Esophagus muscularis mucosa (tissue), 4 donors: ENCODE measurements at places on chromosomes 13 and 19. TPM values are rescaled to one million over a fixed set of nuclear protein-coding genes. Genes with fewer than 3 reads are reported as not detected.

DNA sequence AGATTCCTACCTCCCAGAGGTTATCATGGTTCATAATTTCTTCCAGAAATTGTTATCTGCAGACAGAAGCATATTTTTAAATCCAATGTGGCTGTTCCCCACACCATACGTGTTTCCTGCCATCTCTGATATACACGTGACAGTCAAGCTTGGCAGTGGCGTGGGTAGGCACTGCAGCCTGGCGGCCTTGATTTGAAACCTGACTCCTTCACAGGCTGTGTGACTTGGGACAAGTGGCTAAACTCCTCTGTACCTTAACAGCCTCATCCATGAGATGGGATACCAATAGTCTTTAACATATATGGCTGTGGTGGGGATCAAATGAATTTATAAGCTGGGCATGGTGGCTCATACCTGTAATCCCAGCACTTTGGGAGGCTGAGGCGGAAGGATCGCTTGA is 33.2 kb downstream of the DPF1 start:
- no peak for DNase-seq

DNA sequence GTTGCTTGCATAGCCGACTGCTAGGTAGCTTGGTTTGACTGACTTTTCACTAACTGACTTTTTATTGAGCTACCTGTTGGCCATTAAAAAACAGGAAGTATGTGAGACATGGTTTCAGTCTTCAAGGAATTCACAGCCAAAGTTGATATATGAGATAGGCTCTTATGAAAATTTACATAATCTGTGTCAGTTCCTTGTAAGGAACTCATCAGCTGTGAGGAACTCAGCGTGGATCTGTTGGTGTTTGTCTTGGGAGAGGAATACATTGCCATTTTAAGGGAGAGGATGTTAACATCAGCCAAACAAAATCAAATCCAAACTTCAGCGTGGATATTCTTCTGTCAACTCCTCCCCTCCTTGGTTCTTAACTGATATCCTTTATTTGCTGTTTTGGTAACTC is 2.0 kb downstream of the RNF113B start:
- no peak for DNase-seq

GRCh38 chr13:67440236-67440975 is 210.3 kb upstream of the PCDH9 start:
- DNase-seq = no peak

- no peak for DNase-seq
Measured at GRCh38 chr19:33767898-33768413, 28.7 kb upstream of the KCTD15 start.

GRCh38 chr19:6540918-6541689 is 10.3 kb downstream of the TNFSF9 start:
- no peak for DNase-seq

GRCh38 chr19:6766357-6767080 is 716 bp downstream of the SH2D3A start:
- DNase-seq = no peak

GRCh38 chr13:50524560-50524959 is 318.9 kb downstream of the DLEU7 start:
- no peak for DNase-seq

DNA sequence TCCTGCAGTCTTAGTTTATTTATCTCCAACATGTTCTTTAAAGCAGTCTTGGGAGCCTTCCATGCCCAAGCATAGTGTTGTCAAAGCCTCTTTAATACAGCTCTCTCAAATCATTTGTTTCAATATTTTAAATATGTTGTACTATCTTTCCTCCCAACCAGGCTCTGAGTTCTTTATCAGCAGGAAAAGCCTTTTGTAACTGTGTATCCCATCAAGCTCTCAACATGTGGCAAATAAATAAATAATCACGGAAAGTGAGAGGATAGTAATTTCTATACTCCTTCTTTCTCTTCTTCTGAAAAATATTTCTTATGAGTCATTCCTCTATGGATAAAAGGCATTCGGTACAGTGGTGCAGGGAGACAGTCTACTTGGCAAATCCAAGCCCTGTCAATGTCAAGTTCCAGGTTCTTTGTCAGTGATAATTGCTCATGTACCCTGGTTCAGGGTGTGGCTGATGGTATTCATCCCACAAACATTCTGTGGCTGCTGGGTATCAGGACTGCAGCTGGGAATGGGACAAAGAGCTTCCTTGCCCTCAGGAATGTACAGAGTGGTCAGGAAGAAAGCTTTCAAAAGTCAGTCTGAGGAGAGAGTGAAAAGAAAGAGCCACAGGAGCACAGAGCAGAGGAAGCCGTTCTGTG is 384.3 kb downstream of the EFNB2 start:
- no peak for DNase-seq

- no peak for DNase-seq
Measured at GRCh38 chr19:7922836-7923195, 2.7 kb downstream of the SNAPC2 start.

DNA sequence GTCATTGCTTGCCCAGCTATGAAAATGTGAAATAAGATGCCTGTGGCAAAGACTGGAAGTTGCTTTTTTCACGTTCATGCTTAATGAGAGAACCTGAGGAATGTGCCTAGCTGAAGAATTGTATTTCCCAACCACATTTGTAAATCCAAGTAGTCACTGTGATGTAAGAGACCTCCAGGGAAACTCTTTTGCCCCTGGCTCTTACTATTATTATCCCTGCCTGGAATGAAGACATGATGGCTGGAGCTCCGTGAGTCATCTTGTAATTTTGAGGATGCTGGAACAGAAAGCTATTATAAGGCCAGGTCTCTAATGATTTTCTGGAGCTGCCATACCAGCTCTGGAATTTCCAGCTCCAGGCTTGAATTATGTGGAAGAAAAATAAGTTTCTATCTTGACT is 894.3 kb downstream of the DIAPH3 start:
- no peak for DNase-seq

DNA sequence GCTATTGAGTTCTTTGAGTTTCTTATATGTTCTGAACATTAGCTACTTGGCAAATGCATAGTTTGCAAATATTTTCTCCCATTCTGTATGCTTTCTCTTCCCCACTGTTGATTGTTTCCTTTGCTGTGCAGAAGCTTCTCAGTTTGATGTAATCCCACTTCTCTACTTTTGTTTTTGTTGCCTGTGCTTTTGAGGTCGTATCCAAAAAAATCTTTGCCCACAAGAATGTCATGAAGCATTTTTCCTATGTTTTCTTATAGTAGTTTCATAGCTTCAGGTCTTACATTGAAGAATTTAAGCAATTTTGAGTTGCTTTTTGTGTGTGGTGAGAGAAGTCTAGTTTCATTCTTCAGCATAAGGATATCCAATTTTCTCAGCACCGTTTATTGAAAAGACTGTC is 536.7 kb upstream of the ARGLU1 start:
- no peak for DNase-seq

- no peak for DNase-seq
Measured at GRCh38 chr19:16376649-16377048, 52.0 kb downstream of the KLF2 start.

The PEG3 gene
- total RNA-seq = 10.4 TPM

The SLC7A9 gene
- 0.78 TPM for total RNA-seq

The LHB gene
- not detected for total RNA-seq

The TLE6 gene
- 0.91 TPM for total RNA-seq
